ENCODE measurements at places on chromosomes 7 and 10.

GRCh38 chr7:114761973-114762372 is 159.9 kb upstream of the MDFIC start:
- DNase-seq, result no peak

GRCh38 chr10:129272176-129272575 is 194.9 kb upstream of the MGMT start:
- no peak for DNase-seq

- no peak for DNase-seq
Measured at GRCh38 chr7:33771422-33771821, 133.9 kb upstream of the BMPER start.

DNA sequence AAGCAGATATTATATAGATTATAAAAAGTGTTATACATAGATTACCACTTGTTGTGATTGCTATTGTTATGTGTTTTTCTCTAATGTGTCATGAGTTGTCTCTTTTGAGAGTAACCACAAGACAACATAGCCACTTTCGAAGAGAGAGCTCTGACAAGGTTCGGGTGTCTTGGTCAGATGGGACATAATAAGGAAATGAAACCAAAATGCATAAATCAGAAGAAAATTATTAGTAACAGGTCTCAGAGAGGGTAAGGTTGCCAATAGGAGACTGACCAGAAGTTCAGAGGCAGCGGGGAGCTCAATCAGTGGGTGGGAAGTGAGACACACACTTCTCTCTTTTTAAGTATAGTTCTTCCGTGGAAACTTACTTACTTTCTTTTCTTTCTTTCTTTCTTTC is 639.2 kb upstream of the POT1 start:
- DNase-seq, result no peak

DNA sequence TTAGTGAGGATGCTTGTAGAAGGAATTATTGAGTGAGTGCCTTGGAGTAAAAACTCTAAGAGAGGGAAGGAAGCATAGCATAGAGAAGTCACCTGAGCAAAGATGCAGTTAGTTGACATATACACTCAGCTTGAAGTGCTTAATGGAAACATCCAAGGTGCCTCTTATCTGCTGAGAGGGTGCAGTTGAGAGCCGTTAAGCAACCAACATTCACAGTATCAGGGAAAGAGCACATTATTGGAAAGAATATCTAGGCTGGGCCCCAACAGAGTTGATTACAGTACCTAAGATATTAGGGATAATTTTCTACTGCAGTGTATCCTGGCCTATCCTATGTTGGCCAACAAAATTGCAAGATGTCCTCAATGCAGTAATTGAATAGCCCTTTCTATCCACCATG is 302.0 kb downstream of the ETV1 start:
- no peak for DNase-seq

- DNase-seq, result no peak
Measured at GRCh38 chr10:38146579-38147333, 52.6 kb downstream of the ZNF37A start.

Measured in MCF 10A (cell line).